CD4-positive, alpha-beta T cell treated with Interleukin-4 for 1 hour (primary cell): ENCODE measurements at places on chromosomes 2 and 18.

GRCh38 chr2:237345891-237346640 is 67.9 kb downstream of the COL6A3 start:
- no peak for DNase-seq

- no peak for DNase-seq
Observed at GRCh38 chr2:26382564-26382963, 19.2 kb upstream of the DRC1 start.

GRCh38 chr2:56502616-56503015 is 318.8 kb downstream of the CCDC85A start:
- DNase-seq, result no peak

DNA sequence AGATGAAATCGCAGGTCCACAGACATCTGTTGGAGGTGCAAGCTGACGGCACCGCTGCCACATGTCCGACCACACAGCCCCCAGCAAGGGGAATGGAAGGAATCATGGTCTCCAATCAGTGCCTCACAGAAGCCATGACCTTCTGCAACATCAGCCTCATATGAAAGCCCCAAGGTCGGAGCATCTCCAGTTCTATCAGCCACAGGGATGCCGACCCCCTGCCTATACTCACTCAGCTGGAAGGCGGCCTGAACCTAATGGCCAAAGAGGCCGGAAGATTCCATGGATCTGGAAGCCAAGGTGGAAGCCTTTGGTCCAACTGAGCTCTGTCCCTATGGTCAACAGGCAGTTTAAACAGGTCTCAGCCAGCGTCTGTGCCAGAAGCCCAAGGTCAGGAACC is 278.8 kb downstream of the TNS1 start:
- no peak for DNase-seq

DNA sequence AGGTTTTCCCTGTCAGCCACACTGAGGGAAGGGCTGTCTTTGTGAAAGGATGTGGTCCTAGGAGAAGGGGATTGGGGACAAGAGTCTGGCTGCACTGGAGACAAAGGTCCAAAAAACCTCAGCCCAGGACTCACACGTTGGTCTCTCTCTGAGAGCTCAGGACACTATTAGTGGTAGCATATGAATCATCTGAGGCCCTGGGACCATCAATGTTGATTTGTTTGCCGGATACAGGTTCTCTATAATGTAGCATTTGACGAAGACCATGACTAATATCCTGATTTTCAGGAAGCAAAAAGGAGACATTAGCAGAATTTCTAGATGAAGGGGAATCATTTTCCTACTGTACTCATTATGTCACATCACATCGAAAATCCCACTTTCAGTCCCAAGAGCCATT is 22.2 kb upstream of the DNAH6 start:
- DNase-seq, result no peak

GRCh38 chr2:21057097-21057496 is 13.2 kb upstream of the APOB start:
- no peak for DNase-seq

DNA sequence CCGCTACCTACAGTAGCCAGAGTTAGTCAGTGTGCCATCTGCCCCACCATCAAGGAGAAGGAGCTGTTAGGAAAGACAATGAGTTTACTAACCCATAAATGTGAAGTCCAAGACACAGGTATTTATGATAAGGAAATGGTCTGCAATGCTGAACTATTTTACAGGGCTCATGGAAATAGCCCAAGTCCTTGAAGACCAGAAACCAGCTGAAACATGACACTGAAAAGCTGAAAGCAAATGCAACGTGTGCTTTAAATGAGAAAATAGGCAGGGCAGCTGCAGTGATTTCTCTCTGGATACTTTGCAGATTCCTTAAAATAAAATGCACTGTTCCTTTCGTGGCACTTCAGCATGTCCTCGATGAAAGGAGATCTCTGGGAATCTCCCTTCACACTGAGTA is 256.4 kb upstream of the TCF4 start:
- no peak for DNase-seq

- DNase-seq, result peak; percentile 79
Observed at GRCh38 chr2:233976690-233977294, 59.6 kb downstream of the TRPM8 start.

GRCh38 chr2:63658176-63658968 is 69.6 kb downstream of the MDH1 start:
- no peak for DNase-seq

DNA sequence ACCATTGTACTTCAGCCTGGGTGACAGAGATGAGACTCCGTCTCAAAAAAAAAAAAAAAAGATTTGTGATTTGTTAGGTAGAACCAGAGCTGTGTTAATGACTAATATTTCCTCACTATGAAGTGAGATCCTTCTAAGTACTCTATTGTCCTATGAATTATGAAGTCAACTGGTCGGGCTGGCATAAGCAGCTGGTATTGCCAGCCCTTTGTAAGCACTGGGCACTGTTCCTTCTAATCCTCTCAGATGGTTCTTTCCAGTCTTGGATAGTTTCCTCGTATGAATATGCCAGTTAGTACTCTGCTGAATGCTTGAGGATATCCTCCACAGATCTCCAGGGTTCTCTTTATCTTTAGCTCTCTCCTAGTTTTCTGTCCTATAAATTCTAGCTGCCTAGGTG is 223.1 kb upstream of the SP5 start:
- no peak for DNase-seq

GRCh38 chr2:120421126-120421829 is 75.3 kb downstream of the INHBB start:
- DNase-seq, result peak; percentile 2

DNA sequence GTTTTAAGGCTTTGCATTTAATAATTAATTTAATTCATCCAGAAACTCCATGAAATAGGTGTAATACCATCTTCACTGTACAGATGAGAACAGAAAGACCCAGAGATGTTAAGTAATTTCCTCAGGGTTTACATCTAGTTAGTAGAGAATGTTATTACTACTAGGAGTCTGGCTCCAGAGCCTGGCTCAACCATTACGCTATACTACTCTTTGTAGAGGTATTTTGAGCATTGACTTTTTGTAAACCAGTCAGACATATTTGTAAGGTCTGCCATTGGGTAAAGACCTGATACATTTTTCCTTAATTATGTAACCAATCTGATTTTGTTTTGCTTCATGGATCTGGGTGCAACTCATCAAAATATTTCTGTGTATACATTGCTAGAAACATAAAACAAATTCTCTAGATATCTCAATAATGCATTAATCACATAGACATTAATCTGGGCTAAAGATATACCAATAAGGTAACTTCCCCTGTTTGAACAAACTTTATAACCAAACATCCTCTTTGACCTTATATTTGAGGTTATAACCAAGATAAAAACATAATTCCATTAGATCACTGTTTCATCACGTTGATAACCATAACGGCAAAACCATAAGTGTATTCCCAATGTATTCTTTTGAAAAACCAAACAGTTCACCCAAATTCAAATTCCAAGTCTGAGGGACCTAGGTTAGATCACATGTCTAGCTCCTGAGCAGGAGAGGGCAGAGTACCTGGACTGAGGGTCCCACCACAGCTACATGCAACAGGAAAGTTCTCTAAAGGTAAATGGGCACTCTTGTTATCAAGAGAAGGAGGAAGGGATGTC is 135.0 kb downstream of the IKZF2 start:
- DNase-seq, result no peak

GRCh38 chr2:18482666-18483065 is 77.8 kb downstream of the RDH14 start:
- DNase-seq, result no peak

DNA sequence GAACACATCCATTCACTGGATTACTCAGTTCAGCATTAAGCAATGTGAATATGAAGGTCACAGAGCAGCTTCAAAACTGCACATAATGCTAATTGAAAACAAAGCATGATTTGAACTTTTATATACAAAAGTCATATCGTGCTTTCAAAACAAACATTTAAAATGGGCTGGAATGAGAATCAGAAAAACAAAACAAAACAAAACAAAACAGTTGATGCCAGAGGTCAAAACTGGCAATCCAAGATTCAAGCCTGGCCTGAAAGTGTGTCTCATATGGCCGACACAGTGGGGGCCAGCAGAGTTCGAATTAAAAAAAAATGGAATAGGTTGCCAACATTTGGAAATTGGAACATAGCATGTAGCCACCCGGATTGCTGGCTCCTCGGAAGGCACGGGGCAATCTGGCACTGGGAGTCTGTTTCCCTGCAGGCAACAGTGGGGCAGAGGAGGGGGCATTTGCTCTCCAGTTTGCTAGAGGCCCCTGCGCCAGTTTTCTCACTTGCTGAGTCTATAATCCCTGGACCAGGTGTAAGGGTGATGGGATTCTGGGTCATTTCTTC is 294.4 kb downstream of the ZNF521 start:
- DNase-seq, result no peak

GRCh38 chr18:47888156-47888555 is 42.3 kb downstream of the SMAD2 start:
- DNase-seq, result no peak

- DNase-seq, result no peak
Observed at GRCh38 chr2:19643117-19643518, 258.7 kb downstream of the TTC32 start.

- DNase-seq, result no peak
Observed at GRCh38 chr2:207694811-207695281, 16.6 kb upstream of the CCNYL1 start.

DNA sequence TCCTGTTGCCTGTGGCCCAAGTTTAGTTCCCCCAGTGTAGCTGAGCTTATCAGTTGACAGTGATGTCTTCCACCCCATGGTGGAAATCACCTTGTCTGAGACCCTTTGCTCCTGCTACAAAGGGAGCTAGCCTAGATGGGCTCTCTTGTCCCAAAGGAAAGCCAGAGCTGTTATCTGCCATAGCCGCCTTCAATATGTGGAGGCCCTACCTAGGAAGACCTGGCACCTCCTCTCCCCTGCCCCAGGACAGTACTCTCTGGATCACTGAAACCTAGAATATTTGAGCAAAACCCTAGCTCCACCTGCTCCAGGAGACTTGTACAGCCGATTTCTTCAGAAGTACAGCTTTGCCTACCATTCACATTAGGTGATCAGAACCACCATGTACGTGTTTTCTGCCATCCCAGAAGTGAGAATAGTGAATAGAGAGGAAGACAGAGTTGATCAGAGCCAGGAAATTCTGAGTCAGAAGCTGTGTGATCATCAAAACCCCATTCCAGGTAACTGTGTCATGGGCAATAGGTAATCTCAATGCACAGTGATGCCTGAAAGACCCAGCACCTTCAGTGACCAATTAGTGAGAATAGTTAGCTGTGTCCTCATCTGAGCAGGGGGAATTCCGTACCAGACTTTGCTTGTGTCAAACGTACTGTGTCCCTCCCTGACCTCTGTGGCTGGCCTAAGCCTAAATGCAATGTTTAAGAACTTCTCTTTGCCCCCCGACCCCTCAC is 138.4 kb upstream of the ALPP start:
- DNase-seq, result no peak

DNA sequence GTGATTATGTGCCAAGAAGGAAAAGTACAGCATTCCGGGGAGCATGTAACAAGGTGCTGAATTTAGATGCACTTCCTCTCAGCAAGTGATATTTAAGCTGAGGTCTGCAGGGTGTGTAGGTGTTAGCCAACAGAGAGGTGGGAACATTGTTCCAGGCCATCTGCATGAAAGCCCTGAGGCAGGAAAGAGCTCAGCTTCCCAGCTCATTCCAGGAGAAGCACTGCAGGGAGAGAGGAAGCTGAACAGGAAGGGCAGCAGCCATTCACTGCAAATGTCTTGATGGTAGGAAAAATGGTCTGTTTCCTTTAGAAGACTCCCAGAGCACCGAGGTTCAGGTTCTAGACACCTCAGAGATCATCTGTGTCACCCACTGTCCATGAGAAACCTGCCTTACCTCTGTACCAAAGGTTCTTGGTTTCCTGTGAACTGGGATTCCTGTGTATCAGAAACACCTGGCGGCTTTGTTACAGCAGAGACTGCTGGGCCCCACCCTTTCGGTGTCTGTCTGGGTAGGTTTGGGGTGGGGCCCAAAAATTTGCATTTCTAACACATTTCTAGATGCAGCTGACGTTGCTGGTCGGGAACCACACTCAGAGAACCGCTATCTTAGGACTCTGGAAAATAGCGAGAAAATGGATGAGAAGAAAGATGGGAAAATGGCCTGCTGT is 84.0 kb downstream of the RTN4 start:
- DNase-seq, result peak; percentile 18

DNA sequence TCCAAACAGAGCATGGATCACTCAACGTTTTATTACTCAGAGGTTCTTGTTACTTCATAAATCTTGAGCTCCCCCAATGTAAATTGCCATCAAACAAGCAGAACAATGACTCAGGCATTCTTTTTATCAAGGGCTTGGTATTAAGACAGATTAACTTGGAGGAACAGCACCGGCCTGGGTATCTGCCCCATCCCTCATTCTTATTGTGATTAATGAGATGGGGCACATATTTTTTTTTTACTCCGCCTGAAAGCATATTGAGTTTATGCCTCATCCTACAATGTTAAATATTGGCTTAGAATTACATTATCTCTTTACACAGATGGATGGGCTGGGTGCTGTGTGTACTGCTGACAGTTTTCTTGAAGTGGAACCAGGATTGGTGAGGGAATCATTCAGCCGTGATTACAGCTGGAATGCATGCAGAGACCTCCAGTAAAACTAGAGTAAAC is 387.3 kb downstream of the CLIP4 start:
- DNase-seq, result no peak

DNA sequence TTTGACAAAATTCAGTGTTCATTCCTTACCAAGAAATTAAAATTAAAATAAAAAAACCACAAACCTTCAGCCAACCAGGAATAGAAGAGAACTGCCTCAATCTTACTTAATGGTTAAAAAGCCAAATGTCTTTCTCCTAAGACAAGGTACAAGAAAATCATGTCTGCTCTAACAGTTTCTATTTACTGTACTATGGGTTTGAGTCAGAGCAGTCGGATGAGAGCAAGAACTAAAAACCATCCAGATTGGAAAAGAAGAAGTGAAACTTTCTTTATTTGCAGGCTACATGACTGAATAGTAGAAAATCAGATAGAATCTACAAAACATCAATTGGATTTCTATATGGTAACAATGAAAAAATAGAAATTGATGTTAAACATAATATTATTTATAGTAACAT is 555.5 kb upstream of the TNP1 start:
- no peak for DNase-seq

DNA sequence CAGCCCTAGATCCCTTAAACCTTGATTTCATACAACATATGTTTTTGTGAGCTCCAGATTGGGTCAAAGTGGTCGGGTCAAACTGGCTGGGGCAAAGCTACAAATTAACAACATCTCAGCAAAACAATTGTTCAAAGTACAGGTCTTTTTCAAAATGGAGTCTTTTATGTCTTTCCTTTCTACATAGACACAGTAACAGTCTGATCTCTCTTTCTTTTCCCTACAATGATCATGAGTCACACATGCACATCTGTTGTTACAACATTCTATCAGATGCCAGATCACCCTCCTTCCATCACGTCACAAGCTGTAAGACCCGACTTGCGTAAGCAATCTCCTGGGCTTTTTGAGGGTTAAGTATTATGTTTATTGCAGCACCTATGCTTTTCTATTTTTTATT is 55.1 kb downstream of the RHOB start:
- DNase-seq, result no peak

GRCh38 chr2:205759257-205759656 is 77.0 kb downstream of the NRP2 start:
- DNase-seq, result no peak

DNA sequence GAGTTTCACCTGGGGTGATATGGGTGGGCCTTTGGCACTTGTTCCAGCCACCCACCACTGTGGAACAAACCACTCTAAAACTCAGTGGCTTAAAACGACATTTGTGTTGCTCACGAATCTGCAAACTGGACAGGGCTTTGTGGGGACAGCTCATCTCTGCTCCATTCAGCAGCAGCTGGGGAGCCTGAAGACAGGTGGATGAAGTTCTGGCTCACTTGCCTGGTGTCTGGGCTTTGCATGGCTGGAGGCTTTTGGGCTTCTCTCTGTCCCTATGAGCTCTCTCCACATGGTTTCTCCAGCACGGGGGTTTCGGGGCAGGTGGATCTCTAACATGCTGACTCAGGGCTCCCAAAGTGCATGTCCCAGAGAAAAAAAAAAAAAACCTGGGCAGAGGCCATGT is 93.0 kb upstream of the GLI2 start:
- no peak for DNase-seq
